ENCODE measurements at places on chromosomes 12 and 14.
A peak's percentile ranks its signal among the peaks of the same experiment; 100 is the strongest.

- peak; percentile 48 for DNase-seq
Observed at GRCh38 chr12:76820888-76821482, 57.1 kb downstream of the ZDHHC17 start.

DNA sequence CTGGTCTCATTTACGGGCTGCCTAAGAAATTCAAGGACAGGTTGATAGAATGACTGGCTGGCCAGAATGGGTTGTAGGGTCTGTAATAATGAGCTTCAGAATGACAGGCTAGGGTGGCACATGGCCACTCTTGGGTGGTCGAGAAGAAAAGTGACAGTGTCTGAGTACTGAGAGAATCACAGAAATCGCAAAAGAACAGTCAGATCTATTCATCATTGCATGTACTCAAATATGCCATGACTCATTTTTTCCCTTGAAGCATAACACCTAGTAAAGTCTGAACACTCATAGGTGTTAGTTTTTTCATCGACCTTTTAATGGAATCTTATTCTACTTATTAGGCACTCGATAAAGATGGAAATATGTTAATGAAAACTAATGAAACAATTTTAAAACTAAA is 37.8 kb upstream of the SEL1L start:
- DNase-seq: no peak

- no peak for DNase-seq
Observed at GRCh38 chr12:24231298-24231697, 281.8 kb upstream of the SOX5 start.

GRCh38 chr14:72523424-72524294 is 370.2 kb downstream of the DPF3 start:
- DNase-seq: no peak

DNA sequence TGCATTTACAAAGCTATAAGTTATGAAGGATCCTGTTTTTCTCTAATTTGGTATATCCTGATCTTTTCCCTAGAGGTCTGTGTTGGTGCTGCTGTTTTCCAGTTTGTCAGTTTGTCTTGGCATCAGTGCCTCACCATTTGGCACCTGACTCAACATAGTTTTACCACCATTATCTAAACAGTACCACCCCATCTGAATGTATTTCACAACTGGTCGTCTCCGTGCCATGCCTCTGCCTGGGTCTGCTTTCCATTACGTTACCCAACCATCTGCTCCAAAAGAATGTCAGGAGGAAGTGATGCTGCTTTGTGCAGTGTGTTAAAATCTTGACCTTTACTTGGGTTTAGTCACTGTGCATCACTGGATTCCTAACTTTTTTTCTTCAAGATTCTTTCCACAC is 129.3 kb upstream of the RASSF8 start:
- no peak for DNase-seq

GRCh38 chr12:89389755-89390661 is 37.7 kb upstream of the DUSP6 start:
- DNase-seq: no peak

GRCh38 chr12:84034871-84035270 is 877.7 kb downstream of the SLC6A15 start:
- DNase-seq: no peak

- no peak for DNase-seq
Observed at GRCh38 chr14:68011406-68012028, 191.9 kb downstream of the RAD51B start.

GRCh38 chr12:55058776-55059175 is 39.0 kb downstream of the NEUROD4 start:
- no peak for DNase-seq

DNA sequence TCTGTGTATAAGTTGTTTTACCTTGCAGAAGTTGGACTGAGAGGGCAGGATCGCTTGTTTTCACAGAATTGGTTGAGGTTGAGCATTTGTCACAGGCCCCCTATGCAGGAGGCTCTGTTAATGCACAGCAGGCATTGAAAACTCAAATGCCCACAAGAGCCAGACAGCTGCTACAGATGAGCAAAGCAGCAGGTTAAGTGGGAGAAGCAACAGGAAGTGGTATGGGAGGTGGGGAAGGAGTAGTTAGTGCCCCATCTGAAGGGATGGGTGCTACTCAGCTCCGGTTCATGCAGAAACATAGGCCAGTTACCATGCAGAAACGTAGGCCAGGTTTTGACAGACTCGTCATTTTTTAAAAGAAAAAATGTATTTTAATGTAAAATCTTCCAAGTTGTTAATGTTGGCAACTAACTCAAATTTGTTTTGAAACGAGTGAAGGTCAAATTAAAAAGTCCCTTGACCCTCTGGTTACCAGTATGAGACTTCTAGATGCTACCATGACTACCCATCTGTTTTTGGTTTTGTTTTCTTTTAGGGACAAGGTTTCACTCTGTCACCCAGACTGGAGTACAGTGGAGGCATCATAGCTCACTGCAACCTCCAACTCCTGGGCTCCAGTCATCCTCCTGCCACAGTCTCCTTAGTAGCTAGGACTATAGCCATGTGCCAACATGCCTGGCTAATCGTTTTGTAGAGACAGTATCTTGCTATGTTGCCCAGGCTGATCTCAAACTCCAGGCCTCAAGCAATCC is 84.7 kb upstream of the FRMD6 start:
- no peak for DNase-seq

- no peak for DNase-seq
Observed at GRCh38 chr12:69059465-69060457, 126.8 kb upstream of the CPM start.

DNA sequence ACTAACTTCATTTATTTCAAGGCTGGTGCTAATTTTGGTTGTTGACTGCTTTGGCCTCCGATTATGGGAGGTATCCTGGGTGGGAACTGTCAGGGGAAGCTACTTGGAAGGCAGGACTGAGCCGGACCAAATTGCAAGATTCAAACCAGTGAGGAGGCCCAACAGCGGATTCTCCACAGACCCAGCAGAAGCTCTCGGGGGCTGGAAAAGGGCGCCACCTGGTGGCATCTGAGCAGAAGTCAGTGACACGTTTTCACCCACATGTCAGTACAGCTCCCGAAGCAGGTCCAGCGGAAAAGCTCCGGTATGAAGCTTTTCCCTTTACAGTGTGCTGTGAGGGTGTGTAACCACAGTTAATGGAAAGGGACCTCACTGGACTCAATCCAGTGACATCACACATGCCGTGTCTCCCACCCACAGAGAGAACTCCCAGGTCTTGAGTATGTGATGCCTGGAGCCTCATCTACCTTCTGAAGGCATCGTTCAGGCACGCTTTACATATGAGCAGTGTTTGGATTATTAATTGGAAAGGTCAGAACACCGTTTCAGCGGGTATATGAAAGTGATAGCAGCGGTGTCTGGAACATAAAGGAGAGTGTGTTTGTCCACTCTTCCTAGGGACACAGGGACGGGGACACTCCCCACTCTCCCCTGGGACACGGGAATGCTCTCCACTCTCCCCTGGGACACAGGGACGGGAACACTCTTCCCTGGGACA is 3.6 kb upstream of the P2RX2 start:
- DNase-seq: peak; percentile 88

GRCh38 chr14:93734086-93734822 is 54.0 kb downstream of the PRIMA1 start:
- DNase-seq: peak; percentile 32

- no peak for DNase-seq
Observed at GRCh38 chr12:65798918-65799317, 25.4 kb upstream of the HMGA2 start.

DNA sequence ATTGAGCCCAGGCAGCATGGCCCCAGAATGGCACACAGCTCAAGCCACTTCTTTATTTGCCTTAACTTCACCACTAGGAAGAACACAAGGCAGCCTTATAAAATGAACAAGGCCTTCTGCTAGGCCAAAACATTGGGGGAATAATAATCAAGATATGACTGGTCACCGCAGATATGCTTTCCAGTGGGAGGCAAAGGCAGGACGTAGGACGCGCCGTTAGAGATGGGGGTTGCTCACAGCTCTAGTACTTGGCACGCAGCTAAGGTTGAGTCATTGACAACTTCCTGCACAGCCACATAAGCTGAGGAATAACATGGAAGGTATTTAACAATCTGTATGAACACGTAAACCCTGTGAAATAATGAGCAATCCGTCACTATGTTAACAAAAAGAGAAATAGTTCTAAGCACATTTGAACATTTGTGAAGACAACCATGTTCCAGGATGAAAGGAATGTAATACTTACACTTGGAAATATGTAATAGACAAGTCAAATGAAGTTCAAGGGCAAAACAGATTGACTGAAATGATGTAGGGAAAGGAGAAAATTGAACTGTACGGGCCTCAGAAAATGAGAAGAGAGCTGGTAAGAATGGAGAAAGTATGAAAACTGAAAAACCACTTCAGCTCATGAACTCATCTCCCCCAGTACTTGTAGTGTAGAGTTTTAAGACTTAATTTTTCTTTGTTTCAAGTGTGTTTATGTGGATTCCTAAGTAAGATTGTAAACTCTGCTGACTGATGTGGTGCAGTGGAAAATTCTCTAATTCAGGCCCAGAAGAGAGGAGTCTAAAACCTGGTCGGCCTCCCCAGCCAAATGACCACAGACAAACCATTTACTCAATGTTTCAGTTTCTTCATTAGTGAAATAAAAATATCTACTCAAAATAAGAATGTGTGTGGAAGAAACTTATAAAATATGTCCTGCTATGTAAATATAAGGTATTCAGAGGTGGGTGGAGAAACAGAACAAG is 59.3 kb upstream of the CCDC91 start:
- no peak for DNase-seq

DNA sequence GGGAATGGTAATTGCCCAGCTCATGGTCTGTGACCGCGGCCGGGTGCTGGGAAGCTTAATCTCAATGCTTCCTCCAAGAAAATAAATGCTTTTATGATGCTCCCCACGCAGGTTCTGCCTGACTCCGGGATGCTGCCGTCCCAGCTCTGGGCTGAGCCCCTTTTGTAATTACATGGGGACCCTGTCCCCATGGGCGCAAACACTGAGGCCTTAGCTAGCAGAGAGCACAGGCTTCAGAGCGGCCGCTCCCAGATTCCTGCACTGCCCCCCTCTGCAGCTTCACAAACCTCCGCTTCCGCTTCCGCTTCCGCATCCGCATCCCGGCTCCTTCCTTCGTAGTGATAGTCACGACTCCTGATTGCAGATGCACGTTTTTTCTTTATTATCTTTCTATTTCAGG is 129.5 kb downstream of the KIF26A start:
- peak; percentile 0 for DNase-seq

- DNase-seq: peak; percentile 79
Observed at GRCh38 chr12:2958432-2959191, 585 bp upstream of the TEAD4 start.

DNA sequence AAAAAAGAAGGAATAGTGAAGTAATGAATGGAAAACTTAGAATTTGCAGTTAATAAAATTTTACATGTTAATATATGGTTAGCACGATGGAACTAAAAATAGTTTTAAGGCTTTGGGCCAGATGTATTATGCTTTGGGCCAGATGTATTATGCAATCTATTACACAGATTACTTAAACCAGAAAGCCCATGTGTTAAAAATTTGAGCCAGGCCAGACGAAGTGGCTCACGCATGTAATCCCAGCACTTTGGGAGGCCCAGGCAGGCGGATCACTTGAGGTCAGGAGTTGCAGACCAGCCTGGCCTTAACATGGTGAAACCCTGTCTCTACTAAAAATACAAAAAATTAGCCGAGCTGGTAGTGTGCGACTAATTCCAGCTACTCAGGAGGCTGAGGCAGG is 17.2 kb downstream of the IFT81 start:
- peak; percentile 25 for DNase-seq

GRCh38 chr12:2169940-2170339 is 117.2 kb downstream of the CACNA1C start:
- DNase-seq: no peak

GRCh38 chr14:59484639-59485175 is 390 bp downstream of the JKAMP start:
- no peak for DNase-seq

- DNase-seq: no peak
Observed at GRCh38 chr14:24630872-24631477, 3.0 kb downstream of the GZMB start.

- DNase-seq: no peak
Observed at GRCh38 chr14:94770815-94771157, 873 bp upstream of the GSC start.

DNA sequence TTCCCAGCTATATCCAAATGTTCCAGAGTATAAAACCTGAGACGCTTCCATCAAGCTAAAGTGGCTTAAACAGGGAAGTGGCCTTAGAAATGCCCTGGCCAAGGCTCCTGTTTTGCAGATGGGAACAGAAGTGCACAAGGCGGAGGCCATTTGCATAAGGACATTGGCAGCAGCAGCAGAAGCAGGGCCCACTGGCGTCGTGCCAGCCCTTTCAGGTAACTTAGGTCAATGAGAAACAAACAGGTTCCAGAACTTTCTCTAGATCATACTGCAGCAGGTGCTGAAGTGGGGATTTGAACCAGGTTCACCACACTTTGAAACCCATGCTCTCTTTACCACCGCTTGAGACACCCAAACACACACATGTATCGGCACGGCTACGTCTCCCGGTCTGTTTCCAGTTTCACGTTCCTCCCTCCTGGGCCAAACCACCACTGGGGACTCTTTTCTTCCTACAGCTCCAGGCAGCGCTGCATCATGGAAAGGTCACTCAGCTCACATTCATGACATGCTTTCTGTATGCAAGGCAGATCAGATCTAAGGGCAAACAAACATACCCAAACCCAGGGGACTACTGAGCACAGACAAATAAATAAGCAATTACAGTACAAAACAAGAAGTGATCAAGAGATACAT is 46.0 kb upstream of the PLEKHG6 start:
- no peak for DNase-seq

DNA sequence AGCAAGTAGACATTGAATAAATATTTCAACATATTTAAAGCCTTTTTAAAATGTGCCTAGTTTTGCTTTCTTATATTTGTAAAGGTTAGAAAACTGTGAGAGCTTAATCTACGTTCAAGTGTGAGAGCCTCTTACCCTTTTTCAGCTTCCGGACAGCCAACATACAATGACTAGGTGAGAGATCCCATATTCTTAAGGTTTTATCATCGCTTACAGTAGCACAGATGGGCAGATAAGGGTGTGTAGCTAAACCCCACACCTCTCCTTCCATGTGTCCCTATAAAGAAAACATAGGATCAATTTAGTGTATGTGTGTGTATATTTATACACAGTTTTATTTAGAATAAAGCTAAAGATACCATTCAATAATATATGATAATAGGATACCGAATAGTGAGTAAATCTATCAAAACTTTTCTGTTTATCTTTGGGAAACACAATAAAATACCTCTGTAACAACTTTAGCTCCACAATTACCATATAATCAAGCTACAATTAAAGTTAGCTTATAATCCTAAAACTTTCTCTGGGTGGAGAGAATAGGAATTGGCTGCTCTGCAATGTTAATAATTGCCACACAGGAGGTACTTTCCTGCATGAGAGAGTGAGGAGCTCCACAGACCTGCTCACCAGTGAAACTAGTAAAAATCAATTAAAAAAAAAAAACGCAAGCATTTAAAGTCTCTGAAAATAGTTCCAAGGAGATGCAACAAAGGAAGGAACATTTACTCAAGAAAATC is 110.8 kb downstream of the EML5 start:
- no peak for DNase-seq
